T-helper 1 cell (primary cell): ENCODE measurements at places on chromosomes 3 and 15.

DNA sequence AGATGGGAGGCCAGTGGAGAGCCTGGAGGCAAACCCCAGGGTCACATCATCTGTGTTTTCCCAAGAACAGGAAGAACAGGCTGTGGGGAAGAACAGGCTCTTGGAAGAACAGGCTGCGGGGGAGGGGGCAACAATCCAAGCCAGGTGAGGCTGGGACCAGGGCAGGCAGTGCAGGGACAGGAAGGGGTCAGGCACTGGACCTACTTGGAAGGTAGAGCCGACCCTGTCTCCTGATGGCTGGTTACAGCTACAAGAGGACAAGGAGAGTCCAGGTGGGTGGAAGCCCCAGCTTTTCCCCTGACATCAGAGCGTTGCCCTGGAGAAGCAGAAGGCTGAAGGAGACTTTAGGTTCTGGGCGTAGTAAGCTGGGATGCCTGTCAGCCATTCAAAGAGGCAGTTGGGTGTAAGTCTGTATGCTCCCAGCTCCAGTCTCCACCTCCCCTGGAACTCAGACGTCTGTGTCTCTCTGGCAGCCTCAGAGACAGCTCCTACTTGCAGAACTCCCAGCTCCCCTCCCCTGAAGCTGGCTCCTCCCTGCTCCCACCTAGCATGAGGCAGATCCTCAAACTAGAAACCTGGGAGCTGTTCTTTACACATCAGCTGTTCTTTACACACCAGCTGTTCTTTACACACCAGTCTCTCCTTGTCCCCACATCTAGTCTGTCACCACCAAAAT lies 130.9 kb downstream of the DNAJB8 start:
- DNase-seq = no peak

DNA sequence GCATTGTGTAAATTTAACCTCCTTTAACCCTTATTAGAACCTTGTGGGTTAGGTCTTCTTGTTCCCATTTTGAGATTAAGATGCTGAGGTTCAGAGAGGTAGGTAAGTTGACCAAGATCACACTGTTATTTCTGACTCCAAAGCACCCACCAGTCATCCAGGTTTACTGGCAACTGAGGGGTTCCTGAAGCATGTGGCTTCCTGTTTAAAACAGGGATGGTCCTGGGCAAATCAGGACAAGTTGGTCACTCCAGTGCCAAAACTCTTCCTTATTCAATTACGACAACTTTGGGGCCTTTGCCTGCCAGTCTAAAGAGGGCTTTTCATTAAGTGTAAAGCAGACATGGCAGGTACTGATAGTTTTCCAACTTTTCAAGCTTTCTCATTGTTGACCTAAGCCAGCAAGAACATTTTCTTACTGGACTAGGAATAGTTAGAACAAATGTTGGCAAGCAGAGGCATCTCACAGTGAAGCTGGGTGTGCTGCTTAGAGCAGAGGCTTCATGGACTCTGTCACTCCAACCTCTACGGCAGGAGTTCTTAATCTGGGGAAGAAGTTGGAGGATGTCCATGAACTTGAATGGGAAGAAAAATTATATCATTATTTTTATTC lies 149.4 kb upstream of the ADAMTS9 start:
- DNase-seq = no peak

GRCh38 chr3:60708191-60708975 lies 542.9 kb downstream of the FHIT start:
- DNase-seq = no peak

DNA sequence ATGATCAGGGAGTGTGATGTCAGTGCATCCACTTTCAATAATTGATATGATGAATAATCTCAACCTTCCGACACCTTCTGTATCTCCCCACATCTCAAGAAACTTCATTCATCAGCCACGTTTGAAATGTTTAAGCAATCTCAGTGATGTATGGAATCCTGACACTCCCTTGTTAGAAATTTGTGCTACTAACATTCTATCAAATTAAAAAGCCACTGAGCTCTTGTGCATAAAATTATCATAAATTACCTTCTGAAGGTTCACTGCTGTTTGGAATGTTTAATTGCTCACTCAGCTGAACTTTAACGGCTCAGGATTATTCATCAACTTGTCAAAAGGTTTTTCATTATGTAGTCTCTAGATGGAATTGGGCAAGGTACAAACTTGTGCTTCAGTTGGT lies 108.4 kb upstream of the DPH6 start:
- no peak for DNase-seq

DNA sequence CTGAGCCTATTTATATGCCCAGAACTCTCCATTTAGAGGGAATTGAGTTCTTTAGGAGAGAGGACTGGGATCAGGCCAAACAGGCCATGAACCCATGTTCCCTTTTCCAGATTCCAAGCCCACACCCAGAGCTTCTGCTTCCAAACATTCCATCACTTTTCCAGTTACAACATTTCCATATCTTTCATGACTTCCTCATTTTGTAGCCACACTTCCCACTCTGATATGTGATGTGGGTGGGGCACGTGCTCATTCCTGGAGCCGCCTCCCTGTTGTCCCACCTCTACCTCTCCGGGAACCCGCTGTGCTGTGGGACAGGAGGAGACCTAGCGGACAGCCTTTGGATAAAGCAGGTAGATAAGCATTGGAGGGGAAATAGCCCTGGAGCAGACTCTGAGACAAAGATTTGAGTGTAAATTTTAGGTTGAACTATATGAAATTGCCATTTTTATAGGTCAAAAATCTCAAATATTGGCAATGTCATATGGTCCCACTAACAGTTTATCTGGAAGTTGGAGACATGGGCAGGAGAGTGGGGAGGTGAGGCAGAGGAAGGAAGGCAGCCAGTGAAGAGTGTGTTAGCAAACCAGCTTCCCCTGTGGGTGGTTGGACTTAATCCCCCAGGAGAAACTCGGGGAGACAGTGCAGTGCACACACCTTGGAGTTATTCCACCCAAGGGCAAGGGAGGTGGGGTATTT lies 31.8 kb downstream of the CYP8B1 start:
- no peak for DNase-seq
